NCI-H1105 (cell line): ENCODE measurements at places on chromosomes 7 and 10.

GRCh38 chr10:93006435-93007039, 54.1 kb upstream of the CYP26C1 start:
- no peak for DNase-seq

- no peak for DNase-seq
These were observed 59.2 kb downstream of the AKR1E2 start for GRCh38 chr10:4885162-4885561.

DNA sequence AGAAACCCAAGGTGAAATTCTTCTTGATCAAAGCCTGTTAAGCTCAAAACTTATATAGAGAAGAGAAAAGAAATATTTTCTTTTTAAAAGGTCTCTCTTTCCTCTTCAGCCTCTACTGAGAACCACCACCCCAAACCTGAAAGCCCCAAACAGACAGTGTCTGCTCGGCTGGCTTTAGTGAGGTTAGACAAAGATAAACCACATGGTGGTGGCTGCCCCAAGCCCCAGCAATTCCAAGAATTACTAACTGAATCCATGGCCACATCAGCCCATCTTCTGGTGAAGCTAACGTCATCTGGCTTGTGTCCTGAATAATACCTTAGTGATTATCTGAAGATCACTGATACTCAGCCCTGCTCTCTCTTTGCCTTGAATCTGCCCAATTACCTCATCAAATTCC, 275.0 kb downstream of the ELMO1 start:
- no peak for DNase-seq

- DNase-seq, result no peak
These were observed 21.0 kb upstream of the EPC1 start for GRCh38 chr10:32367793-32368453.
